ENCODE measurements at places on chromosomes 2 and 18. TPM values are rescaled to one million over a fixed set of nuclear protein-coding genes. Genes with fewer than 3 reads are reported as not detected.

The DSC1 gene
- total RNA-seq: not detected

The FOXI3 gene
- total RNA-seq: not detected

The NPAS2 gene
- total RNA-seq: 0.47 TPM

The RBM44 gene
- total RNA-seq: 0.42 TPM
